Keratinocyte (primary cell): ENCODE measurements at places on chromosomes 12 and 14. TPM values are rescaled to one million over a fixed set of nuclear protein-coding genes. Genes with fewer than 3 reads are reported as not detected.

Gene TESPA1
- 0.08 TPM in 1 of 3 replicates, not detected in the others for polyA plus RNA-seq

- no peak for DNase-seq
These were observed 93.9 kb upstream of the ABCD2 start for GRCh38 chr12:39713552-39713951.

Gene PRB2
- 0.18 TPM in 1 of 3 replicates, not detected in the others for polyA plus RNA-seq

DNA sequence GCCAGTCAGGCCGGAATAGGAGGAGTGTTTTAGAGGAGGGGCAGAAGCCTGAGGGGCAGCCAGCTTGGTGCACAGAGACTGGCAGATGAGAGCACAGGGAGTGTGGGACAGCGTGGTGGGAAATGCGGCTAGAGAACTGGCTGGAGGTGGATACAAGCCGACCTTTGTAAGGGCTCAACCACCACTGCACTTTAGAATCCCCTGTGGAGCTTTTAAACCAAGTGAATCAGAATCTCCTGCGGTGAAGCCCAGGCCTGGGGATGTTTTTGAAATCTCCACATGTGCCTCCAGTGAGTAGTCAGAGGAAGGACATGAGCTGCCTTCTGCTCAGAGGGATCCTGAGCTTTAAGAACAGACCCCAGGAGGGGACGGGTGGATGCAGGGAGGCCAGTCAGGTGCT, 10.9 kb upstream of the PCED1B start:
- no peak for DNase-seq

DNA sequence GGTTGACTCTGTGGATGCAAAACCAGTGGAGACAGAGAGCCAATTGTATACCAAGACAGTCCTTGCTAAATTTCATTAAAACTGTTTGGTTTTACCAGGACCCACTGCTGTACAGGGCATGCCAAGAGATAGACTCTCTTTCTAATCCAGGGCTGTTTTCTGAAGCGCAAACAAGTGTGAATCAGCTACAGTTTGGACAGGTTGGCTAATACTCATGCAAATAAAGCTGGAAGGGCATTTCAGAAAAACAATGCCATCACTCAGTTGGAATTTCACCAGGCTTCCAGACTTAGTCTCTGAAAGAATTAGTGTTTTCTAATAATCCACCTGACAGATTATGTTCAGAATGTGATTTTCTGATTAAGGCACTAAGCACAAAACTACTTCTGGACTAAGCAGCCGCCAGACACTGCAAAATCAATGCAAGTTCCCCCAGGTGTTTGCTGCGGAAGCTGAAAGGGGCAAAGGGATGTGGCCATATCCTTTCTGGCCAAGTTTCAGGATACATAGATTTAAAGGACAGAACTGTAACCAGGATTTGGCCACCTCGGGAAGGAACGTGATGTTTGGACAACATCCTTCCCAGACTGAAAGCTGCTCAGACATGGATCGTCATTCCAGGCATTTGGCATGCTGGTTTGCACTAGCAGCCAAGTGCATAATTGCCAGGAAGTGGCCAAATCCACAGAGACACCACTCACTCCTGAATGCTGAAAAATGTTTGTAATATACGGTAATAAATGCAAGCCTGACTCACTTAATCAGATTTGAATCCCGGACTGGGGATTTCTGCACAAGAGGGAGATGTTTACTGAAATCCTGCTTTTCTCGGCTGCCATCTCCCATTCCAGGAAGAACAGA, 32.0 kb upstream of the CDKN3 start:
- DNase-seq = no peak

DNA sequence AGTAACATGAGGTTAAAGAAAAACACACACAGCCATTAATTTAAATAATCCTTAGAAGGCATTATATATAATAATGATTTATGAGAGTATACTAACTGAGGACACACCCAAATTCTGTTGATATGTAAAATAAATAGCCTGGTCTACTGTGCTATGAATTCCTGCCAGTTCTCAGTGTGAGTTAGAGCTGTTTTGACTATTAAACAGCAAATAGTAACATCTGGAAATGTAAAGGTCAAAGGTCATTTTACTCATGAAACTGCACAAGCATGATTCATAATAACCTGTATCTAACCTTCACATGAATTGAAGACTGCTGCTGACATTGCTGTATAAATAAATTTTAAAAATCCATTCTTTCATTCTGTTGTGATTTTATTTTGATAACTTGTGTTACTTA, 966.7 kb downstream of the SLC6A15 start:
- peak; percentile 9 for DNase-seq

Gene ANKS1B
- 0.04 TPM in 1 of 3 replicates, not detected in the others for polyA plus RNA-seq

DNA sequence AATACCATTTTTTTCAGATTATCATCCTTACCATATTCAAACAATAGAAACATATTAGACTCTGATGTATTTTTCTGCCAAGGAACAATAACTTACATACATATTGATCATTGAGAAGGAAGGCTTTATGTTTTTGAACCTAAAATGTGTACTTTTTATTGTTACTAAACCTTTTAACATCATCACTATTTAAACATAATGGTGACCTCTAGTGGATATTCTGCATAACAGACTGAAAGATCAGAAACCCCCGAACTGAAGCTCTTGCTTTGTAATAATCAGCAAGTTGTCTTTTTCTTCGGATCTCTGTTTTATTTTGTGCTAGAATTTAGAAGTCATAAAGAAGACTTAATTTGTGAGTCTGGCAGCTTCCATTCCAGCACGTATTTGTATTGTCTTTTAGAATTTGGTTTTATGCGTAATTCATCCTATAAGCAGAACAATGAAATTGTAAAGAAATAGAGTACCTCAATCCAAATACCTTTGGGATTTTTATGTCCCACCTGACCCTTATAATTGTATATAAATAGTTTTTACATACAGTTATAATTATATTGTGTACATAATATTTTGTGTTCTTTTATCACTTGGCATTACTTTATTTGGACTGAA, 125.9 kb upstream of the ATF1 start:
- DNase-seq = no peak
